NCI-H2171 treated with DMSO at 0.1 percent for 48 hours (cell line): ENCODE measurements at places on chromosomes 4 and X.

- no peak for DNase-seq
Observed at GRCh38 chrX:15790769-15791290, 546 bp downstream of the ZRSR2 start.

- no peak for DNase-seq
Observed at GRCh38 chrX:49272421-49272820, 2.8 kb downstream of the PPP1R3F start.

GRCh38 chrX:149433451-149433850, 71.7 kb downstream of the IDS start:
- no peak for DNase-seq

GRCh38 chrX:128309311-128309710, 257.1 kb upstream of the ACTRT1 start:
- DNase-seq = no peak

GRCh38 chrX:115906276-115906675, 264.3 kb upstream of the AGTR2 start:
- DNase-seq = no peak
